Kidney tubule cell (primary cell): ENCODE measurements at places on chromosomes 11 and 22.

DNA sequence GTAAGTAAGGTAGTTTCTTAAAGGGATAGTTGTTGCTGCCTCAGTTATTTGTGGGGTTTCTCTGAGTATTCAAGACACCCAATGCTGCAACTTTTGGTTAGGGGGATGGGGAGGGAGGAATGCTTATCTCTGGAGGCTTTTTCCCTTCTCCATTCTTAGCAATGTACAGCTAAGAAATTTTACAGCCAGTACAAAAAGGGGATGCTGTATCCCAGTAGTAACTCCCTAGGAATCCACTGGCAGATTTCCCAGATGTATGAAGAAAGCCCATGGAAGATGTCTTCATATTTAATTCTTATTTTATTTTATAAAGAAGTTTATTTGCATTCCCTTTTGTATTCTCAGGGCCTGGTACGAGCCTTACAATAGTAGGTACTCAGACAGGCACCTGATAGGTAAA lies 154.8 kb downstream of the ENTHD1 start:
- DNase-seq: no peak

GRCh38 chr11:43573233-43573632 lies 107.3 kb upstream of the HSD17B12 start:
- DNase-seq: peak; percentile 37

GRCh38 chr11:1232883-1233321 lies 10.0 kb downstream of the MUC5B start:
- no peak for DNase-seq

DNA sequence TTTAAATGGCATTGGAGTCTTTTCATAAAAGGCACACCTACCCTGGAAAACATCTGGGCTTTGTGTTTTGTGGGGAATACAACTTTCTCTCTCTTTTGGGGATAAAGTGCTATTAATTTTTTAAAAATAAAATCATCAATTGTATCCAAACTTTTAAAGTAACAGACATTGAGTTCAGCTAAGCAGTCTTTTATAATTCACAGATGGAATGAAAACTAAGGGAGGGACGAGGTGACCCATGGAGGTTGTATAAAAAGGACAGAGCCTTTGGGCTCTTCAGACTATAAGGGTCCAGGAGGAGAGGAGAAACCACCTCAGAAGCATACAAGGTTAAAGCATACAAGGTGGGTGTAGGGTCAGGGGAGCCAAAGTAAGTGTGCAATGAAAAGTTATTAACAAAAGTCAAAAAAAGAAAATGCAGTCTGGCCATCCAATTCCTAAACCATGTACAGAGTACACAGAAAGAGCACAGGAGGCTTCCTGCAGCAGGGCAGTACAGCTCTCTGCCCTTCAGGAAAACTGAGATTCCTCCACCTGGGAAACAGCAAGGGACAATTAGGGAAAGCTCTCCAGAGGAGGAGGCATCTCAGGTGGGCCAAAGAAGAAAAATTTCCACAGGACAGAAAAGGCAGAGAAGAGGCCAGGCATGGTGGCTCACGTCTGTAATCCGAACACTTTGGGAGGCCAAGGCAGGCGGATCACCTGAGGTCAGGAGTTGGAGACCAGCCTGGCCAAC lies 10.5 kb downstream of the KLHL22 start:
- no peak for DNase-seq

DNA sequence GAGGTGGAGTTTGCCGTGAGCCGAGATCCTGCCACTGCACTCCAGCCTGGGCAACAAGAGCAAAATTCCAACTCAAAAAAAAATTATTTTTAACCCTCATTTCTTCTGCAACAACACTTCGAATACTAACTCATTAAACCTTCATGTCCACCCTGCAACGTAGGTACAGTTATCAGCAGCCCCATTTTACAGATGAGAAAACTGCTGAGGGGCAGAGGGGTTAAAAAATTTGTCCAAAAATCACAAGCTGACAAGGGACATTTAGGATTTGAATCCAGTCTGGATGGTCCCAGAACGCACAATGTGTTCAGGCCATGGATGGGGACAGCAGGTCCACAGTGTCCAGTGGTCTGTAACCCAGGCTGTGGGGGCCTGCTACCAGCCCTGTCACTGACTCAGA lies 29.0 kb downstream of the RHOD start:
- no peak for DNase-seq

GRCh38 chr11:13669544-13670488 lies 1.3 kb downstream of the FAR1 start:
- no peak for DNase-seq

- no peak for DNase-seq
Observed at GRCh38 chr11:88194990-88195389, 19.7 kb upstream of the RAB38 start.

DNA sequence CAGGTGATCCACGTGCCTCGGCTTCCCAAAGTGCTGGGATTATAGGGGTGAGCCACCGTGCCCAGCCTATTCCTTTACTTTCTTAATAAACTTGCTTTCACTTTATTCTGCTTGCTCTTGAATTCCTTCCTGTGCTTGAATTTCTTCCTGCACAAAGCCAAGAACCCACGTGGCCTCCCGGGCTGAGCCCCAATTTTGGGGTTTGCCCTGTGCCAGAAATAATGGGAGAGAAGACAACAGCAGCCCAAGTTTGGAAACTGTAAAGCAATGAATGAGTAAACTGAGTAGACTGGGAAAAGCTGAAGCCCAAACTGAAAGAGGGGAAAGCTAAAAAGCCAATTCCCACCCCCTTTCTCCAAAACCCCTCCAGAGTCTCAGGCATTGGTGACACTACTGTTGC lies 136.4 kb downstream of the NECTIN1 start:
- no peak for DNase-seq

DNA sequence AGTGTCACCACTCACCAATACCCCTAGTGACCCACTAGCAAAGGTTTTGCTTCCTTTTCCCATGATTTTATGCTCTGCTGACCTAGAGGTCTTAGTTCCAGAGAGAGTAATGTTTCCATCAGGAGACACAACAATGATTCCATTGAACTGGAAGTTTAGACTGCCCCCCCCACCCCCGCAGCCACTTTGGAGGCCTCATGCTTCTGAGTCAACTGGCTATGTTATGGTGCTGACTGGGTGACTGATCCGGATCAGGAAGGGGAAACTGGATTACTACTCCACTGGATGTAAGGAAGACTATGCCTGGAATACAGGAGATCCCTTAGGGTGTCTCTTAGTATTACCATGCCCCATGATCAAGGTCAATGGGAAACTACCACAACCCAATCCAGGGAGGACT lies 633.6 kb downstream of the OPCML start:
- peak; percentile 69 for DNase-seq

DNA sequence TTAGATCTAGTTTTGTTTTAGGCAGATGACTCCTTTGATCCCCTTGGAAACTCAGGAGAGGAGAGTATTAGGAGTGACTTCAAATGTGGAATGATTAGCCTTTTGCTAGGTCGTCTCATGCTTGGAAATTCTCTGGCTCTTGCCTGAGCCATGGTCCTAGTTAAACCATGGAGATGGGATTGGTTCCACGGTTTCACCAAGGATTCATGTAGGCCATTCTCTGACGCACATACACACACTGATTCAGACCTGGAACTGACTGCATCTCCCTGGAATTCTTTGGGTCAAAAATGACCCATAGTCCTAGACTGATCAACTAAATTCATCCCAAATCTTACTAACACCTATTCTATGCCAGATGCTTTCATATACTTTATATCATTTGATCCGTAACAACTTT lies 56.5 kb downstream of the POLD3 start:
- no peak for DNase-seq

GRCh38 chr11:31823644-31824331 lies 12.7 kb upstream of the PAX6 start:
- no peak for DNase-seq

DNA sequence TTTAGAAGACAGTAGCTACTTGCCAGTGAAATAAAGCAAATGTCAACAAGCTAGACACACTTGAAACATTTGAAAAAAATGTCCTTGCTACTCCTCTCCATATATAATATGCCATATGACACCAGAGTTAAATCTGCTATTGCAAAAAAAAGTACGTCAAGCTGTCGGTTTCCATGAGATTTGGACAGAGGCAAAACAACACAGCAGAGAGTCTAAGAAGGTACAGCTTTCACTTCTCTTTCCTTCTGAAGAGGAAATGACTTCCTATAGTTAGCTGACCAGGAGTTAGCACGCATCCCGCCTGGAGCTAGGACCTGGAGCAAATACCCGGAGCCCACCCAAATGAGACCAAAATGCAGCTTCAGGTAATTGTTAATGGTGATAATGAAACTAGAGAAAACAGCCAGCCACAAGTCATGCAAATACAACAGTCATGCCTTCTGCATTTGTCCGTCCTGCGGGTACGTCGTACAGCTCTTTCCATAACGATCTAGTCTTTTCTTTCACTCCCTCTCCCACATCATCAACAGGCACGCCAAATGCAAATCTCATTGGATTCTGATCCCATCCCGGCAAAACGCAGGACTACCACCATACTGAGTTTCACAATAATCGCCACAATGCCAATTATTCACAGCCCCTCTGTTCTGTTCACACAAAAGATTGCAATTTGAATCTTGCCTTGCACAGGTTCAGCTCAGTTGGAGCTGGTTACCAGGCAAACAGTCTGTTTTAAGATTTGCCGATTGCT lies 395.0 kb upstream of the CCDC90B start:
- DNase-seq: peak; percentile 24

- DNase-seq: no peak
Observed at GRCh38 chr22:44399906-44400762, 87.4 kb upstream of the SHISAL1 start.

GRCh38 chr11:105720096-105720495 lies 110.2 kb downstream of the GRIA4 start:
- DNase-seq: no peak

DNA sequence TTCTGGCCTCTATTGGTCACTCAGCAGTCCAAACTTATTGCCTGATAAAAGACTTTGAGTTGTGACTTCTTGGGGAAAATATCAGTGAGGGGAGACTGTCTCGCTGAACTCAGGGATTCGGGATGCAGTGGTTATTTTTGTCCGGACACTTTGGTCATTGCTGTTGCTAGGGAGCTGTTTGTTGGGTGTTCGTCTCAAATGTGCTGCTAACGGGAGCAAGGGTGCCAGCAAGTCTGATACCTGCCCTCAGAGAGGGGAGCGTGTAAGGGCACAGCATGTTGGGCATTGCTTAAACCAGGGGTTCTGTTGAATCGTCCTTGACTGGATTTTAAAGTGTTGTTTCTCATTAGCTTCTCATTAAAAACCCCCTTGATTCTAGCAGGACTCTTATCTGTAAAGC lies 49.2 kb upstream of the SLC25A18 start:
- DNase-seq: no peak

- DNase-seq: no peak
Observed at GRCh38 chr11:59179121-59179520, 7.2 kb downstream of the DTX4 start.

GRCh38 chr22:25627271-25627852 lies 62.9 kb downstream of the GRK3 start:
- no peak for DNase-seq

GRCh38 chr11:120903686-120904085 lies 120.2 kb upstream of the TBCEL start:
- DNase-seq: no peak

DNA sequence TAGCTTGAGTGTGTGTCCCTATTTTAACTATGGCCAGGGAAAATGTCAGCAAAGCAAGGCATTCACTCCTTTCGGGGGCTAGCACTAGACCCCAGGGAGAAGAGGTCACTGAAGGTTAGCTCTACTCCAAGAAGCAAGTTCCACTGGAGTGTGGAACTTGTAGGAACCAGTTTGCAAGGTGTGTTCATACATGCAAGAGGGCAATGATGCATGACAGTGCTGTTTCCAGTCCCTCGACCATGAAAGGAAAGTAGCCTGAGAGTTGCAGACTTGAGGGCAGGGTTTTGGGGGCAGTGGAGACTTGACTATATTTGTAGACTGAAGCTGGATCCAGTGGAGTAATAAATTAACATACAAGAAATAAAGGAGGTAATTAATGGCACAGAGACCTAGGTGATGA lies 21.6 kb upstream of the SLC36A4 start:
- peak; percentile 52 for DNase-seq

DNA sequence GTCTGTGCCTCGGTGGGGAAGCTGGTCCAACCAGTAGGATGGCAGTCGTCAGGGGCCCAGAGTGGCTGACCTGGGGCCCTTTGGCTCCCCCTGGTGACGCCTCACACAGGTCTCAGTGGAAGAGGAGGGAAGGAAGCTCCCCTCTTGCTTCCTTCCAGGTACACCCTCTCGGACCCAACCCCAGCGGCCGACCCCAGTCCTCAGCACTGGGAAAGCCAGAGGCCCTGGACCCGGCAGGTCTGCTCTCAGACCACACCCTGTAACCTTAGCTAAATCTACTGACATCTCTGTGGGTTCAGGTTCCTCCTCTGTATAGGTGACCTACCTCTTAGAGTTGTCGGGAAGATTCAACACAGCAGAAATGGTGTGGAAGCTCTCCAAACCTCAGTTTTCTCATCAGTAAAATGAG lies 3.4 kb upstream of the SCUBE1 start:
- DNase-seq: peak; percentile 46

DNA sequence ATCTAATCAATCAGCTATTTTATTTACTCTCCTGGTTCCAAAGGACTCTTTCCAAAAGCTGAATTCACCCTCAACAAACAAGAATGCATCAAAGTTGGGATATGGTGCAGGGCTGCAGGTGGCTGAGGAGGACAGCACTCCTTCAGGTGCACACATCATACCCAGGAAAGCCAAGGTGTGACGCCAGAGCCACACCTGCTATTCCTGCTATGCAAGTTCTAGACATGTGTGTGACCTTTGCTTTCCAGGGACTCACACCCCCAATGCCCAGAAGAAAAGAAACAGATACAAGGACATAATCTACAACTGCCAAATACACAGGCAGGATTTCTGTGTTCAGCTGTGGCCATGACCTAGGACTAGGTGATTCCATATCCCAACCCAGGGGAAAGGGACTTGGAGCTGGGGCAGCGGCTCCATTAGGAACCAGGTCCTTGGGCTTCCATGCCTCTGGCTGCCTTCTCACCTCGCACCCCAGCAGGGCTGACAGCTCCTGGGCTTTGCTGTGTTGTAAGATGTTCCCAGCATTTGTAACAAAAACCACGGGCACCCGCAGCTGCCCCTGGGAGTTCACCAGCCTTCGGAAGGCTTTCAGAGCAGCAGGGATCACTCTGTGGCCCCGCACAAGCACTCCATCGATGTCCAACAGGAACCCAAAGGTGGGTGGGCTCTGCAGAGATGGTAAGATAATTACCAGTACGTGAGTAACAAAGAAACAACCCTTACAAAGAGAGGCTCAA lies 9.8 kb downstream of the HDHD5 start:
- DNase-seq: no peak

- DNase-seq: peak; percentile 68
Observed at GRCh38 chr11:10410844-10411200, 44.2 kb upstream of the AMPD3 start.

- peak; percentile 24 for DNase-seq
Observed at GRCh38 chr11:117643606-117644300, 153.3 kb downstream of the DSCAML1 start.
